Naive B cell (primary cell): ENCODE measurements at places on chromosomes 12 and 14.

DNA sequence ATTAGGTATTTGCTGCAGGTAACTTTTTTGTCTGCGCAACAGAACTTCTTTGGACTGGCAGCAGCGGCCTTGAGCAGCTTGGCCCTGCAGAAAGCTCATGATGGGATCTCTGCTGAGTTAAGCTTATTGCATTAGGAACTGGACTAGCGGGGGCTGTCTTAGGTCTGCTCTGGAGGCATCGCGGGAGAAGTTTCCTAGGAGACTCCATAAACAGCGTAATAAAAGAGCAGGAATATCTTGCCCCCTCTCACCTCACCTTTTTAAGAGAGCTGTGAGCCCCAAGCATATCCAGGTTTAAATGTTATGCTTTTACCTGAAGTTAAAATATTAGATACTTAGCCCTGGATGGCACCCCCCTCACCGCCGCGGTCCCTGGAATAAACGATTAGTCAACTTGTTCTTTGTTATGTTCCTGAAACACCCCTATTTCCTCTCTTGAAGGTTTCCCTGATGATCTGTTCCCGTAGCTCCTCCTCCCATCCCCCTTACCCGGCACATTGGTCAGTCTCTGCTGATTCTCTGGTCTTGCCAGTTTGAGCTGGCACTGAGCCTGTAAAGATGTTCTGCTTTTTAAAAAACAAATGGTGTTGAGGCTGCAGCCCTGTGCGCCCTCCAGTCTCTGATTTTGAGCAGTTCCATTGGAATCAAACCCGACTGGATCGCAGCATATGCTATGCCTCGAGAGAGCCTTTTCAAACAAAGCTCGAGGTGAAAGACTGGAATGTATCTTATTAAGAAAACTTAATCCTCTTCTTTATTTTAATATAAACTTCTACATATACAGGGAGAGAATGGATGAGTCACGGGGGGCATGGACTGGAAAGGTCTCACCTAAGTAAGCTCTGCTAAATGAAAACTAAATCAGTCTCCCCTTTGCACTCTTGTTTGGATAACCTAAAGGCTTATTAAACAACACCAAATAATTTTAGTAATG lies 1.9 kb downstream of the MLXIP start:
- DNase-seq: no peak

- DNase-seq: peak; percentile 25
Measured at GRCh38 chr14:55731881-55732498, 152.0 kb downstream of the KTN1 start.

DNA sequence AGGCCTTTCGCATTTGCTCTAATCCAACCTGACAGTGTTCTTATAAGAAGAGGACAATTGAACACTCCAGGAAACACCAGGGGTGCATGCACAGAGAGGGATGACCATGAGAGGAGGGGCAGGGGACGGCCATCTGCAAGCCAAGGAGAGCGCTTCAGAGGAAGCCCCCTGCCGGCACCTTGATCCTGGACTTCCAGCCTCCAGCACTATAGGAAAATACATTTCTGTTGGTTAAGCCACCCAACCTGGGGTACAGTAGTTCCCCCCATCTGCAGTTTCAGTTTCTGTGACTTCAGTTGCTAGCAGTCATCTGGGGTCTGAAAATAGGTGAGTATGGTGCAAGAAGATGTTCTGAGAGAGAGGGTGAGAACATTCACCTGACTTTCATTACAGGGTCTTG lies 64.7 kb downstream of the CLMN start:
- DNase-seq: no peak

DNA sequence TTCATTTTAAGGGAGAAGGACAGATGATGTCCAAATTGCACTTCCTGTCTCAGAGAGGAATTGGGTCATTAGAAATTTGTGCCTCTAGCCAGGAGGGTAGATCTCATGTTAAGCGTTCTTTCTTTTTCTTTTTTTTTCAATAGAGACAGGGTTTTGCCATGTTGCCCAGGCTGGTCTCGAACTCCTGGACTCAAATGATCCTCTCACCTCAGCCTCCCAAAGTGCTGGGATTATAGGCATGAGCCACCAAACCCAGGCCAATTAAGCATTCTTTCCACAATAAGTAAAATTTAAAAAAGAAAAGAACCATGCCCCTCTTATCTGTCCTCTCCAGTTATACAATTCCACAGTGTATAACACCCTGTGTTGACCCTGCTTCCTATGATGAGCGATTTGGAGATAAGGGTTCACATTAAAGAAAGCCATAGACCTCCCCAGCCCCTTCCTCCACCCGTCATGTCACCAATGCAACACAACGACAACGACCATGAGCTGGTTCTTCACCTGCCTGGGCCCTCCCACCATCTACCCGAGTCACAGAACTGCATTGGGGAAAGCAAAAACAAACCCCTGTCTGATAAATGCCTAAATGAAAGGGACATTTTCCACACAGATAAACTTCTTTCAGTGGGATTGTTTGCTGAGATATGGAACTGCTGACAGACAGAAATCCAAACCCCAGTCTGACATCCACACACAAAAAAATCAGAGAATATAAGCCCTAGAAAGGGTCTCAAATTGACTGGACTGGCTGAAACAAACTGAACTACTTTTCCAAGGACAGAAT lies 37.3 kb downstream of the SSH1 start:
- no peak for DNase-seq
